D721Med (cell line): ENCODE measurements at places on chromosomes 11 and 22.

DNA sequence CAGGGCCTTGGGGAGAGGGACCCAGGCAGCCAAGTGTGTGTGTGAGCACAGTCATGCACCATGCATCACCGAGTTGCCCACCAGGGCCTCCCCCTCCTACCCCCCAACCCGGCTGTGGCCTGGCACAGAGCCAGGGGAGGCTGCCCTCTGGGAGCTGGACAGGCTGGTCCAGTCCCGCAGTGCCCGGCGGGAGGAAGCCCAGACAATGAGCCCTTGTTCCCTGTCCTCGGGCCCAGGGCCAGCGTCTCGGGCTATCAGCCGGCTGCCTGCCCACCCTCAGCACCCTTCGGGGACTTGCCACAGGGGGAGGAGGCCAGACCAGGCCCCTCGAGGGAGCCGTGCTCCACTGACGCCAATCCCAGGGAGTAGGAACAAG lies 4.5 kb downstream of the LRRC75B start:
- DNase-seq = no peak

DNA sequence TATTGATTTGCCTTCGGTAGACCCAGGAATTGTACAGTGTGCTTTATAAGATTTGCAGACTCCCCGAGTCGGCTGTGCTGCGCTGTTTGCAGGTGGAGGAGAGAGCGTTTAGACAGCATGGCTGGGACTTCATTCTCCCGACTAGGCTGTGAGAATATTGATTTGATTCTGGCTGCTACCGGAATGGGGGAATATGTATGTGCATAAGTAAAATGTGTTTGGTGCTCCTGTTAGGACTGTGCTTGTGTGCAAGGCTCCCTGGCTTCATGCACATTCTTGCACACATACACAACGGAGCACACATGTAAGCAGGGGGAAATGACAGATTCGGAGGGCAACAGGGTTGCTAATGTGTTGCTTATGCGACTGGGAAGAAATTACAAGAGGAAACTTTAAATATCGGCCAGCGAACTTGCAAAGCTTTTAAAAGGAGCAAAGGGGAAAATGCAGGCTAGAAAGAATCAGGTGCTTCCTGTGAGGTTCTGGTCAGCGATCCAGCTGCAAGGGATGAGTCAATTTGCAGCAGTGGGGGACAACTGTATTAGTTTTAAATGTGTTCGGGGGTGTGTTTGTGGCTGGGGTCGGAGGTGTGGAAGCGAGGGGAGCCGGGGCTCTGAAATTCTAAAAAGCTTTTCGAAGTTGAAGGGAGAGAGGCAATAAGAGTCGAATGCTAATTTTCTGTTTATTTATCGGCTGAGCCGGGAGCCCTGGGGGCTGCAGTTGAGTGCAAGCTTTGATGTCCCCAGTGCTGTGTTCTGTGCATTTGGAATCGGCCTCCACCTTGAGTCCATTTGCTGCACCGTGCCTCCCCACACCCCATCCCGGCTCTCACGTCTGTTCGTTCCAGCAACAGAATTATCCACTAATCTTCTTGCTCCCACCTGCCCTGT lies 731 bp downstream of the NTM start:
- no peak for DNase-seq

DNA sequence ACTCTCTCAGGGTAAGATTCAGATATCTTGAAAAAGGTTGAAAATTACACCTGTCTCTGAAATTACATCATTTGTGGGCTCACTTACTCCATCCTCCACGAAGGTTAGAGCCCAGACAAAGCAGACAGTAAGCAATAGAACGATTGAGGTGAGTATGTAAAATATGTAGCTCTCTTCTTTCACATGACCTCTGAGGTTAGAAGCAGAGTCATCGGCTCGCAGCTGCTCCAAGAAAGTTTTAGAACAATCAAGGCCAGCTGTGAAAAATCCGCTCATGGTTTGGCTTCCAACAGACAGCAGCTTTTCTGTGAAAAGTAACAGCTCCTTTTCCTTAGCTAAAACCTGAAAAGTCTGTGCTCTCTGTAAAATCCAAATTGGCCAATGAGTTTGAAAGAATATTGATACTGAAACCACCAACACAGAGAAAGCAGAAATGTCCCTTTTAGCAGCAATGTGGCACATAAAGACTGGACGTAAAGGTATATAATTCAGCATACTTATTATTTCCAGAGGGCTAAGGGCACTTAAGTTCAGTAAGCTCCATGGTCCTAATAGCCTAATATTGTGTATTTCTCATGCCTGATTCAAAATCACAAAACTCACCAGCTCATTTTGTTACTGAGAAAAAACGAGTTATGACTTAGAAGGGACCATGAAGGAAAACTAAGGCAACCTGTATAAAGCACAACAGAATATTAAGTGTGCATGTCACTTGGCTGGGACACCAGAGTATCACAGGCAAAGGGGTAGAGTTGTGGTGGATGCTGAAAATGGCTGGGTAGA lies 78.2 kb downstream of the FAM76B start:
- DNase-seq = no peak

GRCh38 chr11:95715777-95716241 lies 73.8 kb downstream of the FAM76B start:
- DNase-seq = no peak

DNA sequence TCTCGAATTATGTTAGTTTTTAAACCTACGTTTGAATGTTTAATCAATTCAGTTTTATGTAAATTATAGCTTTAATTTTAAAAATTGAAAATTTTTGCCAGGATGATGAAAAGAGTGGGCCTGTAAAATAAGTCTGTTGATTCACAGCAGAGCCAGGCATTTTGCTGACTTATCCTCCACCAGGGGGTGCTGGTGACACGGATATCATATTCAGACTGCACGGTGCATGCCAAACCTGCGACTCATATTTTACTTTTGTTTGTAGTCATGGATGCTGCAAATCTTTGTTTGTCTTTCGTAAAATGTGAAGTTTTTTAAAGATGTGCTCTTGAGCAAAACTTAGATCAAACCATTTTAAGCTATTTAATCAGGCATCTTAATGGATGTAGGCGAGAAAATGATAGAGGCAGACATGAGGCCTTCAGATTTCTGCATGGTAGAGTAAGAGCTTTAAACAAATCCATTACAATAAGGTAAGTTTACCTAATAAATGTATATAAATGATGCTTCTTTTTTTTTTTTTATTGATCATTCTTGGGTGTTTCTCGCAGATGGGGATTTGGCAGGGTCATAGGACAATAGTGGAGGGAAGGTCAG lies 3.6 kb upstream of the OR8B3 start:
- peak; percentile 12 for DNase-seq

DNA sequence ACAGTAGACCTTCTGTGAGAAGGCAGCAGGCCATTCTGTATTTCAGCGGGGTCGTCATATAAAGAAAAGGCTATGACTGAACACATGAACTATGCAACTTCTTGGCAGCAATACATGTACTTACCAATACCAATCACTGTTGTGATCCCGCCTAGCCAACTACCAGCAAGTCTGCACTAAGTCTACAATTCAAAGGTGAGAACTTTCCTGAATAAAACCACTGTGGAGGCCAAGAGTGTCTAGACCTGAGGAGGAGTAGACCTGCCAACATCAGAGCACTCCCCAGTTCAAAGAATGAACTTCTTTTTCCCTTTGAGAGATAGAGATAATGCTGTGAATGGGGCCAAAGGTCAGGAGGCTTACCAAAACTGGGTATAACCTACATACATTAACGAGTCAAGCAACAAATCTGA lies 108.2 kb downstream of the SIK3 start:
- no peak for DNase-seq

- DNase-seq = no peak
Observed at GRCh38 chr11:99170591-99170990, 149.8 kb downstream of the CNTN5 start.

DNA sequence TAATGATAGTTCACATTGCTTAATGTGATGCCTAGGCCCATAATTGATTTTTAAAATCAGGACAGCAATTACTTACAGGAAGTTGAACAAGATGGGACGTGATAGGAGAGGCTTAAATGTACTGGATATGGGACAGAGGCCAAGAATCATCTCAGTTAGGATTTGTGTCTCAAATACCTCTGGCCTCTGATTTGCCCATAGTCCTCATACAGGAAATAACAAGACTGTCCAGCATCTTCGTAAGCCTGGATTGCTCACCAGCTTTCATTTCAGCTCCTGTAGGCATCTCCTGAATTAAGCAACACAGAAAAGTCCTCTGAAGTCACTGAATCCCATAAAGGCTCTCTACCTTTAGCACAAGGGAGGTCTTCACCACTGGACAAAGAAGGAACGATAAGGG lies at the start of gene MRGPRX3:
TSS of gene MRGPRX3 (plus strand) at position 231 of the 400 bp plus-strand sequence. CDS start 4,632 bp downstream, outside the sequence.
- no peak for DNase-seq

- no peak for DNase-seq
Observed at GRCh38 chr11:48164836-48165235, 51.8 kb upstream of the OR4B1 start.

GRCh38 chr11:131889760-131890581 lies 519.6 kb downstream of the NTM start:
- DNase-seq = no peak

DNA sequence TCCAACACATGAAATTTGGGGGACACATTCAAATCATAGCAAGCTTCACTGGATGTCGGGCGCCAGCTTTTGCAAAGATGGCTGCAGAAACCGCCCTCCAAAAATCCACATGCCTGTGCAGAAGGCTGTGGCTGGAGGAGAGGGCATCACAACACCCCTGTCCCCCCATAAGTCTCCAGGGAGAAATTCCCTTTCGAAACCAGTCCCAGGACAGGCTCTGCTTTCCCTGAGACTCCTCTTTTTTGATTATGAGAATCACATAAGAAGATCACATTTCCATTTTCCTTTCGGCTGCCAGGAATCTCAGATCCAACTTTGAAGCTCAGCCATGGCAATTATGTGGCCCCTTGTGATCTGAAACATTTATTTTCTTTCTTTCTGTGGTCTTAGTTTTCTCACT lies 9.7 kb downstream of the LIF start:
- no peak for DNase-seq

GRCh38 chr11:69078508-69078907 lies 29.8 kb downstream of the TPCN2 start:
- DNase-seq = no peak

GRCh38 chr11:26898799-26899198 lies 95.1 kb upstream of the FIBIN start:
- no peak for DNase-seq

GRCh38 chr11:72688929-72689328 lies 14.7 kb upstream of the PDE2A start:
- DNase-seq = no peak

GRCh38 chr11:94185416-94186084 lies 56.9 kb downstream of the PANX1 start:
- no peak for DNase-seq

DNA sequence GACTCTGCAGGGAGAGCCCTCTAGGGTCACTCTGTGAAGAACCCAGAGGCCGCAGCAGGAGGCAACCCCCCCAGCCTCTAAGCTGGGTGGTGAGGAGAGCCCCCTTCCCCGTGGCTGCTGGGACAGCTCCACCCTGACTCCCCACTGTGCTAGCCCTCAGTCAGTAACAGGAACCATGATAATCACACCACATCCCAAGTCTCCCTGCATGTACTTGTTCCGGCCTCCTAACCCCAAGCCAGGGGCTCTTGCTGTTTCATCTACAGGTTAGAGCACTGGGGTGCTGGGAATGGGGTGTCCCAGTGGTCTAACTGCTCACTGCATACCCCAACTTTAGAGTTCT lies 26.9 kb downstream of the ARVCF start:
- DNase-seq = no peak

GRCh38 chr22:30857791-30858190 lies 110.8 kb downstream of the MORC2 start:
- no peak for DNase-seq

- DNase-seq = peak; percentile 39
Observed at GRCh38 chr22:43136255-43136654, 6.9 kb downstream of the MCAT start.

DNA sequence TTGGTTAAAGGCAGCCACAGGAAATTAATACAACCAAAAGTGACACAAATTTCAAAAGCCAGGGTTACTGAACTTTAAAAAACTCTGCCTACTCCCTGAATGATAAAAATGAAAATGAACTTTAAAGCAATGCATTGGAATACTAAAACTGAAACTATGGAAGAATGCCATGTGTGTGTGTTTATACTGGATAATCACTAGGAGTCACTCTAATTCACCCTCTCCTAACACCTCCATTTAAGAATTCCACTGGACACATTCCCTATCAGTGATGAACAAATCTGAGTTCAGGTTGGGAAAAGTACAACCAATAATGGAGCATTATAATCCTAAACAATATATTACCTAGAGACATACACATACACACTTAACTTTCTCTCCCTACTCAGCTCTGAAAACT lies 27.5 kb upstream of the PLAAT3 start:
- DNase-seq = no peak

DNA sequence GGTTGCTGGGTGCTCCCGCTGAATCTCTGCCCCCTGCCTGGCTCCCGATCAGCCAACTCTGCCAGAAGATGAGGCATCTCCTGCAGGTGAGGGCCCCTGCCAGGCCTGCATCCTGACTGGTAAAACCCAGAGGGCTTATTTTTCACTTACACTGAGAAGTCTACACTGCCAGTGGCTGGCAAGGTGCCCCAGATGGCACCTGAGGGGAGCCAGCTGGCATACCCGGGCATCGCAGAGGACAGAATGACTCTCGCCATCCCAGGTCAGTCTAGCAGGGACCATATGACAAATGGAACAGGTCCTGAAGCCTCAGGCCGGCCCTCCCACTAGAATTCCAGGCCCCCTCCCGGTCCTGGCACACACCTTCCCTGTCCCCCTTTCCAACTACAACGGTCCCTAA lies 30.9 kb downstream of the MACROD1 start:
- no peak for DNase-seq

- DNase-seq = no peak
Observed at GRCh38 chr22:47372111-47372581, 609.7 kb downstream of the TBC1D22A start.

GRCh38 chr22:19117111-19117512 lies 5.1 kb downstream of the DGCR2 start:
- DNase-seq = no peak

- DNase-seq = no peak
Observed at GRCh38 chr11:46914363-46914762, 4.0 kb downstream of the LRP4 start.

- peak; percentile 86 for DNase-seq
Observed at GRCh38 chr11:61532134-61533038, 23.8 kb downstream of the LRRC10B start.

DNA sequence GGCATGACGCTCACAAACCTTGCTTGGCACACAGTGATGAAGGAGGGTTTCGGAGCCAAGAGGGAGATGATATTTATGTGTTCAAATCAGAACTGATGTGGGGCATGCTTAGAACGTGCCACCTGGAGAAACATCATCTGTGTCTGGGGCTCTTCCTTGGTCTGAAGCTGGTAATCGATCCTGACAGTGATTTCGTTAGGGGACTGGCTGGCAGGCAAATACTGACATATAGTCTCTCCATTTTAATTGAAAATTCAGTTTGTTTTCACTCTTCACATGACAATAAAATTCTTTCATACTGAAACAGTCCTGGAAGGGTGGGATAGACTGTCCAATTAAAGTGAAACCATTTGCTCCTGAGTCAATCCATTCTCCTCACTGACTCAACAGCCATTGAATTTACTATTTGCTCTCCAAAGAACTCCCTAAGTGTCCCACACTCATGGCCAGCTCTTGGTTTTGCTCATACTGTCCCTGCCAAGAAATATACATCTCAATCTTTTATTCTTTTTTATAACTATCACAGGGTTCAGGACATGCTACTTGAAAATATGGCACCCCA lies 134.8 kb downstream of the TRPC6 start:
- DNase-seq = no peak
